ENCODE measurements at places on chromosomes 2 and 18.

GRCh38 chr2:111667542-111668273 lies 216.3 kb downstream of the ANAPC1 start:
- DNase-seq = no peak

DNA sequence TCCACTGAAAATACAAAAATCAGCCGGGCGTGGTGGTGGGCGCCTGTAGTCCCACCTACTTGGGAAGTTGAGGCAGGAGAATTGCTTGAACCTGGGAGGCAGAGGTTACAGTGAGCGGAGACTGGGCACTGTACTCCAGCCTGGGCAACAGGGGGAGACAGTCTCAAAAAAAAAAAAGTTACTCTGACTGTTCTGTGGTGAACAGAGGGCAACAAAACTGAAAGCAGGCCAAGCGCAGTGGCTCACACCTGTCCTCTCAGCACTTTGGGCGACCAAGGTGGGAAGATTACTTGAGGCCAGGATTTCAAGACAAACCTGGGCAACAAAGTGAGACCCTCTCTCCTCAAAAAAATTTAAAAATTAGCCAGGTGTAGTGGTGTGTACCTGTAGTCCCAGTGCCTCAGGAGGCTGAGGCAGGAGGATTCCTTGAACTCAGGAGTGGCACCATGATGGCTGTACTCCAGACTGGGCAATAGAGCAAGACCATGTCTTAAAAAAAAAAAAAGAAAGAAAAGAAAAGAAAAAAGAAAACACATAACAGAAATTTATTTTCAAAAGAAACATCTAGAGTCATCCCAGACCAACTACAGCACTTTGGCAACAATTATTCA lies 13.6 kb upstream of the RTN4 start:
- no peak for DNase-seq

DNA sequence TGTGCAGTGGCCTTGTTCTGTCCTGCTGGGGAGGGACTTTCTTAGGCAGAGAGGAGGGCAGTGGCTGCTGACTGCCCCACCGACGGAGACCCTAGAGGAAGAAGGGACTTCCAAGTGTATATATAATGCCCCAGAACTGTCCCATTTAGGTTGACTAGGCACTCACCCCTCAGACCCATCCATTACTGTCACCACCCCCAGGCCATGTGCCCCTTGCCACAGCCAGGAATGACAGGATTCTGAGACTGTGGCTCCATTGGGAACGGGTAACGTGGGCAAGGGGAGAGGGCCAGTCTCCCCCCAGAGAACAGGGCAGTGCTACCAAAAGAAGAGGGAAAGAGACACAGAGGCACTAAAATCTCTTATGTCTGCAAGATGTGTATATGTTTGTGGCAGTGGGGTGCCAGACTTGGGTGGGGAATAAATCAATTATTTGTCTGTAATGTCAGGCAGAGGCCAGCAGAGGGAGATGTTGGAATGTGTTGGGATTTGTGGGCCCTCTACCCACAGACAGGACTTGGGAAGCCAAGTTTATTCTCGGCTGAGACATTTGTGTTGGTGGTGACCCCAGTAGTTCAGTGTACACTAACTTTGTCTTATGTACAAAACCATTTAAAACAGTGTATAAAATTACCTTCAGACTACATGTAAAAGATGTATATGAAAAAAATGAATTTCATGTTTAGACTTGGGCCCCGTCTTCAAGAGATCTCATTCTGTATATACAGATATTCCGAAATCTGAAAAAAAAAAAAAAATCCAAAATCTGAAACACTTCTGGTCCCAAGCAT lies 24.0 kb upstream of the TMEM37 start:
- no peak for DNase-seq

DNA sequence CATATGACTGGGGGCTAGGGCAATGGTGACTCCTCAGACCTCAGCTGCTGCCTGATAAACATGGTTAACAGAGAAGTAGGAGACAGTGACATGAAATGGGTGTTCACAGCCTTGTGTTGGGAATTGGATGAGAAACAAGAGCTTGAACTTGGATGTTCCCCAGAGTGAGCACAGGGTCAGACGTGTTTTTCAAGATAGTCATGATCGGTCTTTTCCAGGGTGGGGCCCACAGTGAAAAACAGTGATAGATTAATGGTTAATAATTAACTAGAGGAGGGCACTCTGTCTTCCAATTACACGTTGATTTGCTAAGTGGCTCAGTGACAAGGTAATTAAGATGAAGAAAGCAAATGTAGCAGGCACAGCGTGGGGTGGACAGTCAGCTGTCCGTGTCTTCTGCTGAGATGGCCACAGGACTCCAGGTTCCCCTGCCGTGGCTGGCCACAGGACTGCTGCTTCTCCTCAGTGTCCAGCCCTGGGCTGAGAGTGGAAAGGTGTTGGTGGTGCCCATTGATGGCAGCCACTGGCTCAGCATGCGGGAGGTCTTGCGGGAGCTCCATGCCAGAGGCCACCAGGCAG lies at the start of gene UGT1A3:
UGT1A3 (plus strand) TSS at position 320 of the 579 bp plus-strand sequence; CDS start at position 405, 85 bp downstream.
- no peak for DNase-seq

DNA sequence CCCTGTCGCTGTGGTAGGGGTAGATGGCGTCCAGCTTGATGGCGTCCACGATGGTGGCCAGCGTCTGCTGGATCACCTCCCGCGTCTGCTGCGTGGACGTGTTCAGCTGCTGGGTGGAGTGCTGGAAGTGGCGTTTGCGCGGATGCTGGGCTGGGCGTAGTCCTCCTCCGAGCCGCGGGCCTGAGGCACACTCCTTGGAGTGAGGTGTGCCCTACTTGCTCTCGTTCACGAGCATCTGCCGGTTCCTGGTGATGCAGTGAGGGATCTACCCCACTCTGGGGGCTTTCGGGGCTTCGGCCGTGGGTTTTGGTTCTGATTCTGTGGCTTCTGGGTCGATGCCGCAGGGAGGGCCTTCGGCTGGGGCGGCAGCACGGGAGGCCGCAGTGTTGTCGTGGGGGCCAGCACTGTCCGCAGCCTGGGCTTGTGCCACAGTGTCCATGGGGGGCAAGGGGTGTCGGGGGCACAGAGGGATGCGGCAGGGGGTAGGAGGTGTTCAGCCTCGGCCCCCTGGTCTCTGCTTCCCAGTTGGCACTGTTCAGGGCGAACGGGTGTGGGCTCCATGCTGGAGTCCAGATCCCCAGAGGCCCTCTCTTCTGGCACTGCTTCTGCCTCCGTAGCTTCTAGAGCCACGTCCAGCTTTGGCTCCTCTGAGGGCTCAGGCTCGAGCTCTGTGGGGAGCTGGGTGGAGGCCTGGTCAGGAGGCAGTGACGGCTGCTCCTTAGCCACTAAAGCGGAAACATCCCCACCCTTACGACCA lies 890.6 kb upstream of the LRRTM1 start:
- DNase-seq = no peak

DNA sequence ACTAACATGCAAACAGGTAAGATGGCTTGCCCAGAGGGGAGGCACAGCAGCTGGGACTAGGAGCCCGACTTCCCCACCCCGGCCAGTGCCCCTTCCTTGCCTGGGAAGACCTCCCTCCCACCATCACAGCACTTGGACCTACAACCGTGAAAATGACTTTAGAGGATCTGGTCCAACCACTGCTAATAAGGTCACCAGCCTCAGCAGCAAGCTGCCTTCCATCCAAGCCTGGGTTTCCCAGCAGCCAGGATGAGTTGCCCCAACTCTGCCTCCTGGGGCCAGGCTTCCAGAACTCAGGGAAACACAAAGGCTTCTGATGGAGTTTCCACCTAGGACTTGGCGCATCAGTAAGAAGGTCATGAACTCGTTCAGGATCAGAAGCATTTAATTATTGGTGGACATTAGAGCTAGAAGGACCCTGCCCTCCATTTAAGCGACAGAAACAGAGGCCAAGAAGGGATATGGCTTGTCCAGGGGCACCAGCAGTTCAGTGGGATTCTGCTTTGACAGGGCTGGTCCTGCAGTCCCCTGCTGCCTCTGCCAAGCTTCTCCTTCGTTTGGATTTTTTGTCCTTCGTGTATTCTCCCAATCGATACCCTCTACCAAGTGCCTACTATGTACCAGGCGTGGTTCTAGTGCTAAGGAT lies 403.0 kb upstream of the ID2 start:
- no peak for DNase-seq

DNA sequence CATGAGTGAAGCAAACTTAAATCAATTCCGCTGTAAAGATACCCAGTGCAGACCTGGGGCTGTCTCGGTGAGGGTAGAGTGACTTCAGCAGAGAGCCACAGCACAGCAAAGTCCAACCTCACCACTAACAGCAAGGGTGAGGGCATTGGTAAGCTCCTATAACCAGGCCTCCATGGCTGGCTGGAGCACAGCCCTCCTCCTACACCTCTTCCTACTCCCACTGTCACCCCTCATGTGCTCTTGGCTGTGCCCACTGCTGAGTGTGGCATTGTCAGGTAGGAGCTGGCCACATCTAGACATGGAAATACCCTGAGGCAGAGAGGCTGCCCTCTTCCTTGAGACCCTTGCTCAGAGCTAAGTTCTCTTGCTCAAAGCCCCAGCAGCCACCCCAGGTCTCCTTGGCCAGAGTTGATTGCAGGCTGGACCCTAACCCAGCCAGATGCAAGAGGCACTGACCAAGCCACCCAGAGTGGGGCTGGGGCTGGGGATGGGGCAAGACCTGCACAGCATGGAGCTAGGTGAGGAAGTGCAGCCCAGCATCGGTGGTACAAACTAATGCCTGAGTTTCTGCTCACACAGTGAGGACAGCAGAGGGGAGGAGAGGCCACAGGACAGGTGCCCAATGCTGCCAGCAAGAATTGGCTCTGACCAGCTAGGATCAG lies 77.6 kb upstream of the RAB6C start:
- no peak for DNase-seq

GRCh38 chr18:27114842-27115241 lies 70.3 kb downstream of the CHST9 start:
- DNase-seq = no peak

DNA sequence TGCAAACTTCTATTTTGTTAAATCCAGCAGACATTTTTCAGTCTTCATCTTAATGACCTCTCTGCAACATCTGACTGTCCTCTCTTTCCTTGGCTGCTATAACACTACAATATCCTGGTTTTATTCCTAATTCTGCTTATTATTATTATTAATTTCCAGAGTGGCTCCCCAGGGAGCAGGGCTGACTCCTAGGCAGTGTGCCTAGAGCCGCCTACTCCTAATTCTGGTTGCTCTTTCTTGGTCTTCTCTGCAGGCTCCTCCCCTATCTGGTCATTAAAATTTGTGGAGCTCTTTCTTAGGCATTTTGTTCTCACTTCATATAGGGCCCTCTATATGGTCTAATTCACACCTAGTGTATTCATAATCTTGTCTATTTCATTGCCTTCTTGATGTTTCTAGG lies 10.8 kb downstream of the LOXL3 start:
- no peak for DNase-seq

DNA sequence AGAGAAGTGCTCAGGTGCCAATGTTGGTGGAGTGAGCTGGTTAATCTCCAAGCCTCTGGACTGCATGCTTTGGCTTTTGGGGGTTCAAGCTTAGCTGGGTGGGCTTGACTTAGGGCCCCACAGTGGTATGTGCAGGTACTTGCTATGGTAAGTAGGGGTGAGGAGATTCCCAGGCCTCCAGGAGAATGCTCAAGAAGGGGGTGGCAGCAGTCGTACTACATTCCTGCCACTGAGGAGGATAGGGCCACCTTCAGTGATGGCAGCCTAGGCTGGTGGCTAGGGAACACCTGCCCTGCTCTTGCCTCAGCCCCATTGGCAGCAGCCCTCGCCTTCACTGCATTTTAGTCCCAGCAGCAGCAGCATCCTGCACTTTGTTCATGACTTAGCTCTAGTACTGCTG lies 55.6 kb upstream of the MYL1 start:
- no peak for DNase-seq

GRCh38 chr2:7661502-7661901 lies 744.3 kb downstream of the RNF144A start:
- no peak for DNase-seq

GRCh38 chr18:66136039-66136438 lies 385.2 kb downstream of the CDH7 start:
- no peak for DNase-seq

DNA sequence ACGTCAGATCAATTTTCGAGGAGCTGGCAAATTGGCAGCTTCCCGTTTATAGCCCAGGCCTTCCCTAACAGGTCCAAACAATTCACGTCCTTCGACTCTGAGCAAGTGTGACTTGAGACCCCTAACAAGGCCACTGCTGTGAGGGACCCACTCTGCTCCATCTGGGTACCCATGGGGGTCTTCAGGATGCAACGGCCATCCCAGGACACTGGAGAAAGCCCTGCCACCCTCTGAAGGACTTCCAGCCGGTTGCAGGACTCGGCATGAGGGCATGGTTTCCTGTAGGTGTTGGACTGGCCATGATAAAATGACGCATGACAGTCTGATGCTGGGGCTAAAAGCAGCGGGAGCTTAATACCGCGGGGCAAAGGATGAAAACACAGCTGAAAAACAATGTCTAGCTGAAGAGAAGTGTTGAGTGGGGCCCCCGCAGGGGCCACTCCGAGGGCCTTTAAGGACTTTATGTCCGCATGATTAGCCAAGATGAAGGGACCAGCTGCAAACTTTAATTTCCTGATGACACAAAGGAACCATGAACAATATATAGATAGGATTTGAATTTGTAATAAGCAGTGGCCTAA lies 113.3 kb upstream of the ZNF521 start:
- DNase-seq = no peak

DNA sequence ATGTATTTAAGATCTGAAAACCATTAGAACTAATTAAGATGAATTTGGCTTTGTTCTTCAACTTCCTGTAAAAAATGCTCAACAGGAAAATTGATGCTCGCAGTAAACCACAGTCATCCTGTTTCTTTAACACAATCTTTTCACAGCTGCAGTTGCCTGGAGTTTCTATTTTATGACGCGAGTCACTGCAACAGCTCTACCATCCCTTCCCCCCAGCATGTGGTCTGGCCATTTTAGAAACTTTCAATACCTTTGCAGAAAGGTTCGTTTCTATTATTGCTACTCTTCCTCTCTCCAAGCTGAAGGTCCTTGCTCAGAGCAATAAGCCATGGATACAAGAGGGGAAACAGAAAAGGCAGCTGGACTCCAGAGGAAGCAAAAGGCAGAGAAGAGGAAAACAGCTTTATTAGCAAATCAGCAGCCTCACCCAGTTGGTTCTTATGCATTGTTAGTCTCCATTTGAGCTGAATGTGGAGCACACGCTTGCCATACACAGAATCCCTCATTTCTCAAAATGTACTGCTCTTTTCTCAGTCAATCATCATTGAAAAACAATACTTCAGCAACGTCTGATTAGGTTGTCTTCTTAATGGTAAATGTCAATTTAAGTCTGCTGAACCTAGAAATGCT lies 3.9 kb downstream of the WIPF1 start:
- DNase-seq = peak; percentile 35

GRCh38 chr2:181371782-181372645 lies 85.2 kb upstream of the ITGA4 start:
- no peak for DNase-seq

DNA sequence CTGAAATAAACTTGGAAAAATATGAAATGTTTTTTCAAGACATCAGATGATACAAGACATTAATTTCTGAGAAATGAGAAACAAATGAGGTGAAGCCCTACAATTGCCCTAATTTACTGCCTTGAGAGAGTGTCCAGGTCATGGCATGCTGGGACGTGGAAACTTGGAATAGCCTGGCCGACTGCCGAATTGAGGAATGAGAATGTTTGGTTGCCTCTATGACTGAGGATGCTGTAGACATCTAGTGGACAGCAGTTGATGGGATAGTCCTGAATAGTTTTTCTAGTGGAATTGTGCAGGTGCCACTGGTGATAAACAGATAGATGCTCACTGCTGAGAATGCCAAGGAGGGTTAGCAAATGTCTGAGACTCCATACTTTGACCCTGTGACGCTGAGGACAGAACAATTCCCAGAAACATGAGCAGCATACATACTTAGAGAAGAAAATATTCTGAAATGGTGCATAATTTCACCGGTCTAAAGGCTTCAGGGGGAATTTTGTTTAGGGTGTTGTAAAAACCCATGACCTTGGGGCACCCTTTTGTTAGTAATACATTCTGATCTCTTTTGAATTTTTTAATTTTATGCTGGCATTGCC lies 56.5 kb upstream of the CWC22 start:
- DNase-seq = no peak
